ENCODE measurements at places on chromosomes 4 and X.

DNA sequence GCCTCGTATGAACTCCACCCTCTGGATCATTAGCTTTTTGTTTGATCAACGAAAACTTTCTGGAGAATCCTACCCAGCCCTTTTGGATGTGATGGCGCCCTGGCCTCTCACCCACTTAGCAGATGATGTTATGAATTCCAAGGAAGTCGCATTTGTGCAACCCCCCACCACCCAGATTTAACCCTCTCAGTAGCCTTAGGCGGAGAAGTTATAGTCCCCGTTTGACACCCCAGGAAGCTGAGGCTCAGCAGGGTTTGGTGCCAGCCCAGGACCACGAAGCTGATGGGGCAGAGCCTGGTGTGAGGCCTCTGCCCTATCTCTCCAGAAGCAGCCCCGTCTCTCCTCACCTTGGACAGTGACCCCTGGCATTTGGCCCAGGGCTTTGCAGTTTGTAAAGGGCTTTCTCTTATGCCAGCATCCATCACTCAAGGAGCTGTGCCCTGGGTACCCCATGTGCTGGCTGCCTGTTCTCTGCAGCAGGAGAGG lies 1.0 kb downstream of the WFS1 start:
- no peak for DNase-seq

DNA sequence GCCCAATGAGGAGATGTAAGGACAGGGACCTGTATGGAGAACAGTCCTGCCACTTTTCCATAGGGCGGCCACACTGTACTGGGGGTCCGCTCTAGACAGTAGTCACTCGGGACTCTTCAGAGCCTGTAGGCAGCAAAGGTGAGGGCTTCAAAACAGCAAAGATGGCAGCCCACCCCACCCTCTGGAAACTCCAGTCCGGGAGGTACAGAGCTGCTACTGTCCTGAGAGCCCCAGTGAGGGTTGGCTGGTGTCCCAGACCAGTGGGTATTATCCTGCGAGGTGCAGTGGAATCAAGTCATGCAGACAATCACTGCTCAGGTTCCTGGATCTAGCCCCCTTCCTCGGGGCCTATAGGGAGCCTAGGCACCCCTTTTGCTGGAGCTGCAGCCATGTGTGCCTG lies 784.6 kb upstream of the GRID2 start:
- no peak for DNase-seq

- no peak for DNase-seq
Observed at GRCh38 chr4:112029771-112030171, 115.5 kb upstream of the FAM241A start.

DNA sequence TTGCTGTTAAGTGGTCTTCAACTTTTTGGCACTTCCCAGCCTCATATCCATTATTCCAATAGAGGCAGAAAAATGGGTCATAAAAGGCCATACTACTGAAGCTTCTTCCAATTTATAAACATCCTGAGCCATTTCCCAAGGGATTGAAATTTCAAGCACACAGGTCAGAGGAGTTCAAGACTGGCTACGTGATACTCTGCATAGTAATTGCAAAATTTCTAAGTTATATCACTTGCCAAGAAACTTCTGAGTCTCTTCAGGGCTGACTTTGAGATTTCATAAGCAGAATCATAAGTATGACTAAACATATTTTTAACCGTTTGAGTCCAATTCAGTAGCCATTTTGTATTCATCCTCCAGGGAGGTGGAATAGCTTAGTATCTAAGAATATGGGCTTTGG lies 75.6 kb upstream of the RXFP1 start:
- no peak for DNase-seq

GRCh38 chrX:30821116-30821515 lies 67.9 kb downstream of the TAB3 start:
- DNase-seq: no peak
